Mesendoderm (in vitro differentiated cells): ENCODE measurements at places on chromosomes 1 and 21.
A peak's percentile ranks its signal among the peaks of the same experiment; 100 is the strongest.

DNA sequence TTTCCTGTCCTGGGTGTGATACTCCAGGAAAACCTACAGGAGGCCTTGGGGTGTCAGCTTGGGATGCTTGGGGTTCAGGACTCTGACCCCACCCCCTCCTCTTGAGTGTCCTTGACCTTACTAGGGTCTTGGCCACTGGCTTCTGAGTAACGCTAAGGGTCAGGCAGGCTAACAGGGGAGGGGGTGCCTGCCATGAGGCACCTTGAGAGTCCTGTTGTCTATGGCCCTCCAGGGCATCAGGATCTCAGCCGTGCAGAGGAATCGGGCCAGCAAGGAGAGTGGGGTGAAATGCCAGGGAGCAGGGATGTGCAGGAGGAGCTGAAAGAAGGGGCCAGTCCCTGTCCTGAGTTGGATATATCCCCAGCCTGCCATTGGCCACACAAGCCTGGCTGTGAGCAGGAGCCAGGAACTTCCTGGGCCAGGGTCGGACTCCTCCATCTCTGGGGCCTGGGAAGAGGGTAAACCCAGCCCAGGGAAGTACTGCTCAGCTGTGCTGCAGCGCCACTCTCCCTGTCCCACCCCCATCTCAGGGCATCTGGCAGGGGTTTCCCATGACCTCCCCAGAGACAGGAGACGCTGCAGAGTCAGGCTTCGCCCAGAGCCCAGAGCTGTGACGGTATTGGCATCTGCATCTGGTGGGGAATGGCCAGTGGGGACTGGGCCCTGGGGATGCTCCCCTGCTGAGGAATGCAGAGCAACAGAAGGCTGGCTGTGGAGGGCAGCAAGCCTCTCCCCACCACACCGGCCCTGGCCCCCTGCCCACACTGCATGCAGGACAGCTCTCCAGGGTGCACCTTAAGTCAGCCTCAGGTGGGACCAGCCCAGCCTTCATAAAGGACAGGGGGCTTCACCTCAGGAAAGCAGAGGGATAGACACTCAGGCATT lies 6.3 kb downstream of the KIF21B start:
- peak; percentile 26 for DNase-seq
- no peak overlapping the region for H3K4me3 ChIP-seq
- H3K27me3 ChIP-seq, result no peaks in the 10 kb centered on the region
- peaks cover 39% of the 10 kb centered on the region for H3K4me1 ChIP-seq
- H3K27ac ChIP-seq, result no peak overlapping the region

DNA sequence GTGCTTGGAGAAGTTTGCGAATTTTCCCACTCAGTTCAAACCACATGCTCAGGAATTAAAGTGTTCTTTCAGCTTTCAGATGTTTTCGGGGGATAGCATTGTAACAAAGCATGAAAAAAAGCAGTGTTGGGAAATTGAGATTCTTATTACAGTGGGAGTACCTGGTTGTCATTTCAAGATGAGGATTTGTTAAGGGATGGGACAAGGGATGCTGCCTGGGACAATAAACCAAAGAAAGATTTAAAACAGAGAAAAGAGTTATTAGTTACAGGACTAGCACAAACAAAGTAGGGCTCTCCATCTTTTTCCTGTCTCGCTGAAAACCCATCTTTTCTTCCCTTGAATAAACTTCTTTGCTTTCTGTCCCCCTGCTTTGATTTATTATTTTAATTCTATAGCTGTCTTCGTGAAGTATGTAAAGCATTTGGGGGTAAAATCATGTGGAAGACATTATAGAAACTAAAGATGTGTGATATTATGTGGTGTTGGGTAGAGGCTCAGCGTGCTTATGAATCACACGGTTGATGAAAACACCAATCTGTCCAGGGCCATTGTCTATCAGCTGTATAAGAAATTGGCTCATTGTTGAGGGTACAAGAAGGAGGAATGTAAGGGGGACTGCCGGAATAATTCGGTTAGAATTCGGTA lies 277.6 kb downstream of the KIF26B start:
- H3K27me3 ChIP-seq, result no peaks in the 10 kb centered on the region
- no peaks in the 10 kb centered on the region for H3K36me3 ChIP-seq
- no peak overlapping the region for H3K27ac ChIP-seq
- H3K4me1 ChIP-seq, result no peaks in the 10 kb centered on the region

GRCh38 chr1:21930080-21930571 lies 7.0 kb downstream of the HSPG2 start:
- no peak overlapping the region for H3K4me3 ChIP-seq
- DNase-seq, result no peak
- H3K4me1 ChIP-seq, result peaks cover 17% of the 10 kb centered on the region
- no peaks in the 10 kb centered on the region for H3K36me3 ChIP-seq
- H3K27ac ChIP-seq, result no peak overlapping the region

DNA sequence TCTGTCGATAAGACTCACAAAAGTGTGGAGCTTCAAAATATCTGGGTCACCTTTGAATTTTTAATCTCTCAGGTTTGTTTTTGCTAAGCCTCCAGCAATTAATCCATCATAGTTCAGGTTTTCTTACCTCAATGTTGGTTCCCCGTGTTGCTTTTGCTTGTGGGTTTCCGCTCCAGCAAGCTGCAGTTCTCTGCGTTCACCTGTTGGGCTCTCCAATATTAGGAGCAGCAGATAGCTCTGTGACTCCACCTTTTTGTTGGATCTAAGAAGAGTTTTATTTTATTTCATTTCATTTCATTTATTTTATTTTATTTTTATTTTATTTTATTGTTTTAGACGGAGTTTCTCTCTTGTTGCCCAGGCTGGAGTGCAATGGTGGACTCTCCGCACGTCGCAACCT lies 335.5 kb downstream of the COL11A1 start:
- no peaks in the 10 kb centered on the region for H3K27me3 ChIP-seq
- DNase-seq, result peak; percentile 36
- H3K4me3 ChIP-seq, result no peak overlapping the region
- no peaks in the 10 kb centered on the region for H3K4me1 ChIP-seq
- H3K27ac ChIP-seq, result no peak overlapping the region

DNA sequence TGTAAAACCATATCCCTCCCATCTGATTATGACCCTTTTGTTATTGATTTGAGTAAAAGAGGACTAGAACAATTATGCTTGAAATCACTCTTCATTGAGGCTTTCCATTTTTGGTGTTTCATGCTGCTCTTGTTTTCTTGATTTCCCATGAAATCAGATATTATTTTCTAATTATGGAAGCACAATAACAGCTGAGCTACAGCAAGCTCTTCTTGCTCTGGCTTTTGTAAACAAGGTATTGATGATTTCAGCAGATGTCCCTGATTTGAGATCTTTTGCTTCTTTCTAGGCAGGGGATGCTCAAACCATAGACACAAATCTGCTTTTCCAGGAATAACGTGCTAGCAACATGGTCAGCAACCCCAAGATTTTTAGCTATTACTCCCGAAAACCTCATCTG lies 607.8 kb downstream of the NCAM2 start:
- DNase-seq, result no peak
- H3K4me3 ChIP-seq, result no peak overlapping the region
- H3K4me1 ChIP-seq, result no peaks in the 10 kb centered on the region
- H3K36me3 ChIP-seq, result no peaks in the 10 kb centered on the region
- H3K27me3 ChIP-seq, result no peaks in the 10 kb centered on the region
